Fibroblast of lung (primary cell): ENCODE measurements at places on chromosomes 13 and 19.

GRCh38 chr13:99034333-99035085 lies 56.6 kb upstream of the DOCK9 start:
- no peak for DNase-seq

DNA sequence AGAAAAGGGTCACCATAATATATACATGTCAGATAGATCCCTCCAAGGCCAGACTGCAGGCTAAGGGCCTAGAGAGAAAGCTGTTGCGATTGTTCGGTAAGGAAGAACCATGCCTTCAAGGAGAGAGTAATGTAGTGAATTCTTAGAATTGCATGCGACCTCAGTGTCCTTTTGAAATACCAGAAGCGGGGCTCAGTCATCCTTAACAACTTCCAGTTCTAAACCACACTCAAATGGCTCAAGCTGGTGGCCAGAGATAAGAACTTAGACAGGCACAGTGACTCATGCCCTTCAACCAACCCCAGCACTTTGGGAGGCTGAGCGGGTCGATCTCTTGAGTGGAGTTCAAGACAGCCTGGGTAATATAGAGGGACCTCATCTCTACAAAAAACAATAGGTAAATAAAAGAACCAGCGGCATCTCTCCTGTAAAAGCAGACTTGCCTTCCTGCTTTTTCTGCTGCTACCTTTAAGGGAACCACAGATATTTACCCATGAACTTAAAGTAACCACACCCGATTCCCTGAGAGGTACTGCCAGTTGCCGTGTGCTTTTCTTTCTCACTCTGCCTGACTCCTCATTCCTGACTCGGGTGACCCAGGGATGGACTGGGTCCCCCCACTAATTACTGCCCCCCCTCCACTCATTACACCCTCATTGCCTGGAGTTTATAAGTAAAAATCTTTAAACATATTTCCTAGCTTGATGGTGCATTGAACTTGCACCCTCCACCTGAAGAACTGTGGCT lies 15.4 kb upstream of the SIGLEC6 start:
- peak; percentile 32 for DNase-seq

DNA sequence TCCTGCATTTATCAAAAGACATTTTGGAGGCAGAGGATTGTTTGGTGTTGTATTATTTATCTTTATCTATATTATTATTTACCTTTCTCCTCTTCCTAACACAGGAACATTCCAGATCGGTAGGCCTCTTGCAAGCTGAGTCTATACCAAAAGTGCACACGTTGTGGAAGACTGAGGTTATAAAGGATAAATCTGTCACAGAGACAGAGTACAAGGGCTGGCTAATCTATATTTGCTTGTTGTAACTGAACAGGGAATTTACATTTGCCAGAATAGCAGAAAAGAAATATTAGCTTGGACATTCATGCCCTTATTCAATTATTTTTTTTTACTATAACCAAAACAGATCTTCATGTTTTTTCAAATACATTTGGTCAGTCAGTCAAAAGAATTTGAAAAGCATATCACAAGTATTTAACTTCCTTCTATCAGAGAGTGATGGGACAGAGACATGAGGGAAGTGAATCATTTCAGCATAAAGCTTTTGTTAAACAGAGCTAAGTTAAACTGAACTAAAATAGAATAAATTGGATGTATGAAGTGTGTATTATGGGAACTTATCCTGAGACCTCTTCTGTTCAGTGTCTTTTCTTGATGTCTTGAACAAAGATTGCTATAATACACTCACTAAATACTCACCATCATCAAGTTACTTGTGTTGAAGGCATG lies 352.5 kb downstream of the DNAJC15 start:
- no peak for DNase-seq

DNA sequence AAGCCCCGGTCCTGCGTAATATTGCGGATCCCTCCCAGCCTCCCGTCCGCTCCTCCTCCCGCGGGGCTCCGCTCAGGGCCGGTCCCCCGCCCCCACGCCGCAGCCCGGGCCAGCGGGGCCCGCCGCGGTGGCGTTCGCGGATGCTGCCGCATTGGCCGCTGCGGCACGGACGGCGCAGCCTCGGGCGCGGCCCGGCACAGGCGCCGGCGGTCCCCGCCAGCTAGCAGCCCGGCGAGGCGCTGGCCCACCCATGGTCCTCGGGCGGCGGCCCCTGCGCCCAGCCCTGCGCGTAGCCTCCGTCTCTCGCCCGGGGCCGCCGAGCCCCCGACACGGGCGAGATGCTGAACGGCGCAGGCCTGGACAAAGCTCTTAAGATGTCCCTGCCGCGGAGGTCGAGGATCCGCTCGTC lies at the start of gene ATP8A2:
ATP8A2 (plus strand) TSS at position 100 of the 409 bp plus-strand sequence; CDS start at position 339, 239 bp downstream.
- peak; percentile 5 for DNase-seq

DNA sequence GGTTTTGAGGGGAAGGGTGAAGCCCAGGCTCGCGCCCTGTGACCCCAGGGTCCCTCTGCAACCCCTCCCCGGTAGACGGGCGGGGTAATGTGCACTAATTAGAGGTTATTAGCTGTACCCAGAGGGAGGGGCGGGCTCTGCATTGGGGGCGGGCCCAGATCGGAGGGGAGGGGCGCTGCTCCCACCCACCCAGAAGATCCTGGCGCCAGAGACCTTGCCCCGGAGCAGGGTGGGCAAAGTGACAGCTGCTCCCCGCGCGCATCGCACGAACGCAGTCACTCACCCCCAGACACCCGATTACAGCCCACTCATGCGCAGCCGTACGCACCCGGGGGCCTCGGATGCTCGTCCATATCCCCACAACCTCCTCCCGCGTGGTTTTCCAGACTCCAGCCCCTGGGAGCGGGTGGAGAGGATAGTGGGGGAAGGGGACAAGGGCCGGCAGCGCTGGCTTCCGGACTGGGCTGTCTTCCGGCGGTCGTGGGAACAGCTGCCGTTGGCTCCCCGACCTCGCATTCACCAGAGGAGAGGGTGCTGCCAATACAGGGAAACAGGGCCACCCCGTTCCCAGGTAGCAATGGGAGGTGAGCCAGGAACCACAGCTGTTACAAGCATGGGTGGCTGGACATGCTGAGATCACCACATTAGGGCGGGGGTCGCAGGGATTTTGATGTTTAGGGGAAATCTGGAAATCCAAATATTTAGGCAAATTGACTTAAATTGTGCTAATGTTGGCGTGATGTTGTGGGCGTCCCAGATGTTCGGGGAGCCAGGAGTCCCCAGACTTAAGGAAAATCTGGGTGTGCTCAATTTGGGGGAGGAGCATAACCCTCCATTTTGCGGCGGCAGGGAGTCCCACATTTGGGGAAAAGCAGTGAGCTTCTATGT lies 2.9 kb upstream of the HOOK2 start:
- peak; percentile 78 for DNase-seq

GRCh38 chr13:38564256-38565150 lies 122.4 kb upstream of the FREM2 start:
- no peak for DNase-seq

GRCh38 chr19:57110592-57111328 lies 9.0 kb upstream of the USP29 start:
- DNase-seq = no peak

- DNase-seq = no peak
These were observed 22.8 kb downstream of the RASA3 start for GRCh38 chr13:114109641-114110041.

GRCh38 chr19:43460362-43461016 lies 4.9 kb downstream of the LYPD3 start:
- no peak for DNase-seq

GRCh38 chr19:1663852-1664251 lies 11.4 kb upstream of the TCF3 start:
- no peak for DNase-seq

DNA sequence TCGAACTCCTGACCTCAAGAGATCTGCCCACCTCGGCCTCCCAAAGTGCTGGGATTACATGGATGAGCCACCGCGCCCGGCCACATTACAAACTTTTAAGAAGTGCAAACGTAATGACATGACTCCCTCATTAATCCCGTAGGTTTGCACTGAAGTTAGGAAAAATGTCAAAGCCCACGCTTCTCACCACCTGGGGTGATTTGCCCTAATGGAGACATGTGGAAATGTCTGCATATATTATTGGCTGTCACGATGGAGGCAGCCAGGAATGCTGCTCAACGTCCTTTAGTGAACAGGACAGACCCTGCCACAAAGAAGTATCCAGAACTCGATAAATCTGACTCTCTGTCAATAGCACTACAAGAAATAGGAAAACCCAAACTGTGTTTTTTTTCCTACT lies 21.0 kb downstream of the NLRP9 start:
- no peak for DNase-seq

DNA sequence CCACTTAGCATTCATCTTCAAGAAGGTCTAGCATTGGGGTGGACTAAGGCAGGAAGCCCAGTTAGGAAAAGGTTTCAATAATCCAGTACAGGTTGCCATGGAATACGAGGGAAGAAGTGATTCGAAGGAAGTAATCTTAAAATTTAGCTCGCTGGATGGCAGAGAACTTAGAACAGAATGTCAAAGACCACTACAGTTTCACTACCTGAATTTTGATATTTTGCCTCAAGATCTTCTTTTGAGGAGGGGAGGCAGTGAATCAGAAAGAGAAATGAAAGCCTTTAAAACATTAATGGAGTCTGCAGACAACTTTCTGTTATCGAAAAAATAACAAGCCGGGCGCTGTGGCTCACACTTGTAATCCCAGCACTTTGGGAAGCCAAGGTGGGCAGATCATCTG lies 7.0 kb upstream of the RAB8A start:
- peak; percentile 36 for DNase-seq

DNA sequence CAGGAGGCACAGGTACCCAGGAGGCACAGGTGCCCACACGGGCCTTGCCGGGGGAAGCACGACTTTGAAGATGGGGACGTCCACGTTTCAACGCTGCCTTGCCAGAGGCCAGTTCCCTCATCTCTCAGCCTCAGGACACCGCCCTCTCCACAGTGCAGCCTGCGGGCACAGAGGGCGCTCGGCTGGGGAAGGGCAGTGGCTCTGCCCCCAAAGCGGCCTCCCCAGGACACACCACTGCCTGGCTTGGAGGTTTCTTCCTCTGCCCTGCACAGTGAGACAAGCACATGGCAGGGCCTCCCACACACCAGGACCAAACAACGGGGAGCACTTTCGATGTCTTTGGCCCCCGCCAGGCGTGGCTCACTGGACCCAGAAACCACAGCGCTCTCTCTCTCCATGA lies 73.0 kb downstream of the RASA3 start:
- DNase-seq = no peak

GRCh38 chr13:57878291-57878690 lies 246.7 kb downstream of the PCDH17 start:
- peak; percentile 39 for DNase-seq

DNA sequence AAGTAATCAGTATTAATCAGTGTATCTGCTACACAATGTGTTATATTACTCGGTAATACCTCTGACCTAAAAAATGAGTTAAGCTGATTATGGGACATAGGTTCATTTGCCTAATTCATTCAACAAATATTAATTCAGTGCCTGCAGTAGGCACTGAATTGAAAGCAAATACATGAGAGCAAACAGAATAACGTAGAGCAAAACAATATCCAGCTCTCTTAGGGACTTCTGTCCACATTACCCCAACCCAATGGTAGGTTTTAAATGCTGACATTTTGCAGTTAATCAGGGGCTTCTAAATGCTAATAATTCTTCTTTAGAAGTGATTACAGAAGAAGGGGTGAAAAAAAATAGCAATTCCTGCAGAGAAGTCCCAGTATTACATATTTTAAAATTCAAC lies 4.9 kb downstream of the RCBTB2 start:
- DNase-seq = no peak

DNA sequence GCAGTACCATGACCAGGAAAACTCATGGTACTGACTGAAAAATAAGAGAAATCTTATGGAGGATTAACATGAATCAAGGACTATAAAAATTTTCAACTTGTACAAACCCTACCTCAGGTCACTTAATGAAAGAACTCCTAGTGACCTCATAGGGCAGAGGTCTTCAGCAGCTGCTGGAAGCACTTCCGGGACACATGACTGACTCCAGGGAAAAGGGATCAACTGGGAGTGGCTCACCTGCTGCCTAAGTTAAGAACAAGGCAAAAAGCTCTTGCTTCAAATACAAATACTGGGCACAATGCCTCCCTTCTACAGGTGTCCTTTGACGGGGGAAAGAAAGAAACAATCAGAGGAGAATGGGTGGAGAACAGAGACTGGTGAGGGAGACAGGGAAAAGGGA lies 18.6 kb downstream of the DOCK9 start:
- no peak for DNase-seq

- DNase-seq = no peak
These were observed 205.3 kb downstream of the MZT1 start for GRCh38 chr13:72521940-72522661.

- no peak for DNase-seq
These were observed 16.1 kb upstream of the DHRS12 start for GRCh38 chr13:51820016-51820597.

DNA sequence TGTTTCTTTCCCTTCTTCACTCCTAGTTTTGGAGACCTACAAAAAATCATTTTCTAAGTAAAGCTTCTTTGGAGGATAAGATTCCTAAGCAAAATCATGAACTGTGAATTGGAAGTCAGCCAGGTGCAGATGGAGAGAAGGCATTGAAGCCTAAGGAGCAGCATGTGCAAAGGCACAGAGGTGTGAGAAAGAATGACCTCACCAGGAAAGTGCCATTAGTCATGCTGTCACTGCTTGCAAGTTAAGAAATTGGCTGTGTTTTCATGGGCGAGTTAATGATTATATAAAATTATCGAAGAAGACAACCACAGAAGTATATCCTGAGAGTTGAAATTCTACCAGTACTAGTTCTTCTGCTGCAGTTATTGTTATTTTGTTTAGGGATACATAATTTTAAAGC lies 80.3 kb upstream of the KLHL1 start:
- no peak for DNase-seq

GRCh38 chr13:29878101-29878500 lies 27.7 kb upstream of the UBL3 start:
- DNase-seq = no peak

- DNase-seq = no peak
These were observed 185.2 kb upstream of the SOX1 start for GRCh38 chr13:111881700-111882099.
